Stimulated activated CD4-positive, alpha-beta T cell treated with anti-CD3 and anti-CD28 coated beads, Interleukin-15, amount 100 ng/mL, for 1 hour (primary cell): ENCODE measurements at places on chromosomes 12 and 14.

GRCh38 chr14:37046815-37047214, 125.6 kb downstream of the SLC25A21 start:
- no peak for DNase-seq

GRCh38 chr14:22485178-22485577, 103.8 kb downstream of the DAD1 start:
- no peak for DNase-seq

DNA sequence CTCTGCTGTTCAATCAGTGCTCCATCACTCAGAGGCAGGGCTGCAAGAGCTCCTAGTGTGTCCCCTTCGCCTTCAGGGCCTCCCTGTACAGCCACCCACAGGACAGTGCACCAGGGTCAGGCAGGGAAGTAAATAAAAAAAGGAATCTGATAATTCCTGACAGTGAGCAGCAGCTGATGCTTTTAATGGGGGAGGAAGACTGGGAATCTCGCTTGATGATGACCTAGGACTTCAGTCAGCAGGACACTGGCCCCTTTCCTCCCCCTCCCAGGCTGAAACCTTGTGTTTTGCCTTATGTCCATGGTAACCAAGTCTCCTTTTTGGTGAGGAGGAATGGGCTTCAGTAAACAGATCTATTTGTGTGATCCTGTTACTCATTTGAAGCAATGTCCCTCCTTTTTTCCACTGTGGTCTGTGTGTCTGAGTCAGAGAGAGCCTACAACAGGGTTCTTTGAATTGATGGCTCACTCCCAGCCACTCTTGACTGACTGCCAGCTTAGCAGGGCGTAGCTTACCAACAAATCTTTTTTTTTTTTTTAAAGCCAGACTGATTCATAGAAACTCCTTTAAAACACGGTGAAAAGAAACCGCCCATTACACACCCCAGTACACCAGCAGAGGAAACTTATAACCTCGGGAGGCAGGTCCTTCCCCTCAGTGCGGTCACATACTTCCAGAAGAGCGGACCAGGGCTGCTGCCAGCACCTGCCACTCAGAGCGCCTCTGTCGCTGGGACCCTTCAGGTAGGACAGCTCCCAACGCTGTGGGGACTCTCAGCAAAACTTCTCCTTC, at the start of gene EMP1:
Gene EMP1, plus strand, starts transcription at position 597 of the 792 bp plus-strand sequence. CDS start 14,785 bp downstream, outside the sequence.
- peak; percentile 37 for DNase-seq

GRCh38 chr12:101230547-101230946, 20.5 kb upstream of the SLC5A8 start:
- DNase-seq: no peak
